Stimulated activated effector memory CD8-positive, alpha-beta T cell treated with anti-CD3 and anti-CD28 coated beads, Interleukin-12 subunit alpha, Interleukin-12 subunit beta, amount 100 ng/mL, for 72 hours (primary cell): ENCODE measurements at places on chromosomes 2 and 18.

DNA sequence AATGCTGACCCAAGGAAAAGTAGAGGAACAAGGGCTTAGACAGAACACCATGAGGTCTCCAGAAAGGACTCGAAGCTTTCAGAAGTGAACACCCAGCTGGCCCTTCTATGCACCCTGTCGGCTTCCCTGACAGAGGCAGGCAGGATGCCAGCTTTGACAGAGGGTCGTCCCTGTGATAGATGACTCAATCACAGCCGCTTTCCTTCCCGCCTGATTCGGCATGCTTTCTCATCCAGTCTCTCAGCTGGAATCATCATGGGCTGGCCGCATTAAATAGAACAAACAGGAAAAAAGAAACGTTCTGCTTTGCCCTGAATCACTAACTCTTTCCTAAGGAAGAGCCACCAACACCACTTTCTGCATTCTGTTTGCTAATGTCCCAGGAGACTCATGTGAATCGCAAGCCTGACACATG, 140.3 kb upstream of the RAB12 start:
- no peak for DNase-seq

- no peak for DNase-seq
These were observed 88.4 kb upstream of the SMAD2 start for GRCh38 chr18:48018851-48019250.

DNA sequence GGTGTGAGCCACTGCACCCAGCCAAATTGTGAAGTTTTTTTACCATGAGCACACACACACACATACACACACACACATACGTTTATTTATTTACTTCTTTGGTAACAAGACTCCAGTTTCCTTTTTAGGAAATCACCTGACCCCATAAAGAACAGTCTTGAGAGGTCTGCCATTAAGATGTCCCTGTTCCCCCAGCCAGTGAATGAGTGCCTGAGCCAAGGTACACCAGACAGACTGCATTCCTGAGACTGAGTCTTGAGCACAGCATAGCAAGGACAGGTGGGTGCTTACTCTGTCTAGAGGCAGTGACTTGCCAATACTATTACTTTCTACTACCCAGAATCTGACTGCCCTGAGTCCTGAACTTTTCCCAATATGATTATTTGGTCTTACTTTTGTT, 167.2 kb upstream of the SATB2 start:
- no peak for DNase-seq

- no peak for DNase-seq
These were observed 158.3 kb downstream of the GLI2 start for GRCh38 chr2:120893811-120894584.

GRCh38 chr18:56541793-56542192, 96.6 kb downstream of the TXNL1 start:
- no peak for DNase-seq

DNA sequence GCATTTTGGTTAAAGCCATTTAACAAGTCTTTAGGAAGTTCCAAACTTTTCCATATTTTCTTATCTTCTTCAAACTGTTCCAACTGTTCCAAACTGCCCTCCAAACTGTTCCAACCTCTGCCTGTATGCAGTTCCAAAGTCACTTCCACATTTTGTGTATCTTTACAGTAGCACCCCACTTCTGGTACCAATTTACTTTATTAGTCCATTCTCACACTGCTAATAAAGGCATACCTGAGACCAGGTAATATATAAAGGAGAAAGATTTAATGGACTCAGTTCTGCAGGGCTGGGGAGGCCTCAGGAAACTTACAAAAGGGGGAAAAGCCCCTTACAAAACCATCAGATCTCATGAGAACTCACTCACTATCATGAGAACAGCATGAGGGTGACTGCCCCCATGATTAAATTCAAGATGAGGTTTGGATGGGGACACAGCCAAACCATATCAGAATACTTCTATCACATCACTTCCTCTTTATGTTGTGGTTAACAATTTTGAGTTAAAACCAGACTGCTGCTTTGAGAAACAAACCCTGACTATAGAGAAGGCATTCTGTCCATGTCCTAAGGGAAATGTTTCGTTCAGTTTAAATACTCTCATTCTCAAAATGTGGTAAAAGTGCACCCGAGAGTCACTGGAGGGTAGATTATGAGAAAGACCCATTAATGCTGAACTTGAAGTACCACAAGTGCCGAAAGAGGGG, 11.0 kb downstream of the IL18R1 start:
- DNase-seq: no peak

- DNase-seq: no peak
These were observed 57.2 kb downstream of the TSHZ1 start for GRCh38 chr18:75267643-75268363.

- DNase-seq: no peak
These were observed 72.9 kb downstream of the DCDC2C start for GRCh38 chr2:3776311-3776710.

GRCh38 chr2:7288484-7288883, 371.3 kb downstream of the RNF144A start:
- no peak for DNase-seq

- no peak for DNase-seq
These were observed 96.9 kb downstream of the HNRNPLL start for GRCh38 chr2:38505779-38506178.

- no peak for DNase-seq
These were observed 173.2 kb downstream of the MYO3B start for GRCh38 chr2:170350929-170351826.
